ENCODE measurements at places on chromosomes 12 and 14.

- DNase-seq = peak; percentile 61
Observed at GRCh38 chr12:66269757-66270383, 32.4 kb upstream of the HELB start.

DNA sequence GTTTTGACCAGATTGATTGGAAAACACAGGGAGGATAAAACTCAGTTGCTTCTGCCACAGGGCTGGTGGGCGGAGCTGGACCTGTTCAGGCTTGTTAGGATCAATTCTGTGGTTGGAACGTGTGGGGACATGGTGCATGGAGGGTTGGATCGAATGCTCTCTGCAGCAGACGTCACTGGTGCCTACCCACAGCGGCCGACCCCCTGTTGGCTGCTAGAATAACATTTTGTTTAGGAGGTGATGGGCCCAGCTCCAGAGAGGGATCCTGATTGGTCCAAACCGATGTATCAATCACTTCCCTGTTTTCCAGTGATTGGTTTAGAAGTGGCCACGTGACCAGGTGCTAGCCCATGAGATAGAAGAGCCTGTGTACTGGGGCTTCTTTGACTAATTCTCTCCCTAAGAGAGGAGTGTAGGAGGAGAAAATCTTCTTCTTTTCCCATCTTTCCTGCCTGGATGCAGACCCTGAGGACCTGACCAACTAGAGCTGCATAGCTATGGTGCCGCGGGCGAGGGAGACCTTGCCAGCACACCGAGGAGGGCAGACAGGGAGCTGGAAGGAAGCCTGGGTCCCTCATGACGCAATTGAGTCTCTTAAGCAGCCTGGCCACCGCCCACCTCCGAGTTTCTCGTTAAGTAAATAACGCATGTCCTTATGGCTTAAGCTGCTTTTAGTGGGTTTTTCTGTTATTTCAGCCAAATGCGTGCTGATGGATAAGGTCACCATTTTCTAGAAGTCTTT, 163.5 kb downstream of the AACS start:
- DNase-seq = no peak

DNA sequence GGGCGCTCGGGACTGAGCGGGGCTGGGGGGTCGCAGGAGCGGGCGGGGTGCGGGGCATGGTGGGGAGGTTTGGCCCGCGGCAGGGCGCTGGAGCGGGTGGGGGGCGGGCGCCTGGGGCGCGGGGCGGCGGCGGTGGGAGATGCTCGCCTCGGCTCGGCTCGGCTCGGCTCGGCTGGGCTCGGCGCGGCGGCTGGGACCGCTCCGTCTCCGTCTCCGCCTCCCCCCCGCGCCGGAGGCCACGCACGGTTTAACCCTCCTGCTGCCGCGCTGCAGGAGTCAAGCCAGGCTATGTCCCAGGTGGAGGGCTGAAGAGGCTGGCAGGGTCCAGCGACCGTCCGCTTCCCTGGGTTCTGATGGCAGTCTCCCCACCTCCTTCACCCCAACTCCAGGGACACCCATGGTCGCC, at the start of gene PIANP:
Gene PIANP (minus strand): TSS at position 170 of the 406 bp plus-strand sequence. CDS start 2,754 bp downstream, outside the sequence.
- DNase-seq = no peak

DNA sequence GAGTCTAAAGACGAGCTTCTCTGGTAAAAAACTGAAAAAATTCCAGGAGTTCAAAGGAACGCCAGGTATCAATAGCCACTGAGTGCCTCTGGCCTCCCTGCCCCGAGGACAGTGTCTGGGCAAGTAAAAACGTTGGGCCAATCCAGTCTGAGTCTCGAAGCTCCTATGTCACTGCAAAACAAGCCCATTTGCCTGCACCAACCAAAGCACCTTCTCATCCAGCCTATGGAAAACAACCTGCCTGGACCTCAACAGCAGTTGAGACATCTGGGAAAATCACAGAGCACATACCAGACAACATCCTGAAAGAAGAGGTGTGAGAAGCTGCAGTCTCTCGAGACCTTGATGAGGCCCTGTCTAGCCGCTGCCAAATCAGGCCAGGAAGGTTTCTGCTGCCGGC, 56.6 kb downstream of the RNF34 start:
- no peak for DNase-seq

- DNase-seq = no peak
Observed at GRCh38 chr14:102164241-102164641, 24.5 kb downstream of the WDR20 start.

GRCh38 chr14:78524196-78524595, 354.0 kb downstream of the NRXN3 start:
- no peak for DNase-seq

- no peak for DNase-seq
Observed at GRCh38 chr14:83777516-83777915, 1752.4 kb upstream of the FLRT2 start.

- no peak for DNase-seq
Observed at GRCh38 chr12:68111995-68112394, 47.5 kb downstream of the IFNG start.
